ENCODE measurements at places on chromosomes 16 and 17. TPM values are rescaled to one million over a fixed set of nuclear protein-coding genes. Genes with fewer than 3 reads are reported as not detected.

DNA sequence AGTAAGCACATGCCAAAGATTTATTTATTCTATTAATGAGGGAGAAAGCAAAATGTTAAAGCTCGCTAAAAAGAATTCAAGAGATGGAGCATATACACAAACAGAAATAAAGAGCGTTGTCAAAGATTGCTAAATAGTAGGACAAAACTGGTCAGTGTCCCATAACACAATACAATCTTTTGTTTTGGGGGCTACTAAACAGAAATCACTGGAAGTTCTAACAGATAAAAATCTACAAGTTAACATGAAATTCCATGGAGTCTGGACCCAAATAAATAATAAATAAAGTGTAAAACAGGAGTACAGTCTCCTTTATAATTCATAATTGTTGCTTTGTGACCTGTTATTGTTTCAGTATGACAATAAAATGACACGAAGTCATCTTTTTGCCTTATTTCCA is 115.2 kb upstream of the CNTNAP4 start:
- H3K36me3 ChIP-seq: no peaks in the 10 kb centered on the region
- no peaks in the 10 kb centered on the region for H3K4me1 ChIP-seq
- no peak overlapping the region for H3K27ac ChIP-seq

- peak; percentile 85 for DNase-seq
- peak overlapping the region; percentile 100 for H3K27ac ChIP-seq
- H3K27me3 ChIP-seq: no peaks in the 10 kb centered on the region
- peaks cover 27% of the 10 kb centered on the region for H3K4me1 ChIP-seq
- peak overlapping the region; percentile 95 for H3K4me3 ChIP-seq
- no peaks in the 10 kb centered on the region for H3K36me3 ChIP-seq
Observed at GRCh38 chr16:2752850-2753732, 653 bp downstream of the SRRM2 start.

DNA sequence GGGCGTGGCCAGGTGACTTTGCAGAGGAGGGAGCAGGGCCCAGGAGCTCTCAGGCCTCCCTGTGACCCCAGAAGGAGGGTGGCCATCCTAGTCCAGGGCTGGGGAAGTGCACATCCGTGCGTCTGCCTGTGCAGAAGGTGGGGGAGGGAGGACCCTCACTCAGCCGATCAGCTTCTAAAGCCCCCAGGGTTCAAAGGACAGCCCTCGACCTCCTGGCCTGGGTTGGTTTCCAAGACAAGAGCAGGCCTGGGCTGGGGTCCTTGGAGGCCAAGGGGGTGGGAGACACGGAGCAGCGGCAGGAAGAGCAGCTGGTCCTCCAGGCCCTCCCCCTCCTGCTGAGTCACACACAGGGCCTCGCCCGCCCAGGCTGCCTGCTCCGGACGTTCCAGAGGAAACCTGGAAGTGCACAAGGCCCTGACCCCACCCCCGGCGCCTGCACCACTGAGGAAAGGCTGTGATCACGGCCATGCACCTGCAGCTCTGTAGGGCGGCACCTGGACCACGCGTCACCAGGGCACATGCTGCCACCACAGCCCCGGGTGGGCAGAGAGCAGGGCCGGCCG is 67.1 kb upstream of the ZNF469 start:
- H3K27me3 ChIP-seq: no peaks in the 10 kb centered on the region
- H3K4me3 ChIP-seq: no peak overlapping the region
- no peak overlapping the region for H3K27ac ChIP-seq
- H3K36me3 ChIP-seq: no peaks in the 10 kb centered on the region

The WSCD1 gene
- total RNA-seq: 11.6 TPM

The FA2H gene
- 5.9 TPM for total RNA-seq

The KRTAP1-5 gene
- total RNA-seq: not detected

The PCTP gene
- total RNA-seq: 22.6 TPM
